ENCODE measurements at places on chromosomes 4 and X. TPM values are rescaled to one million over a fixed set of nuclear protein-coding genes. Genes with fewer than 3 reads are reported as not detected.

DNA sequence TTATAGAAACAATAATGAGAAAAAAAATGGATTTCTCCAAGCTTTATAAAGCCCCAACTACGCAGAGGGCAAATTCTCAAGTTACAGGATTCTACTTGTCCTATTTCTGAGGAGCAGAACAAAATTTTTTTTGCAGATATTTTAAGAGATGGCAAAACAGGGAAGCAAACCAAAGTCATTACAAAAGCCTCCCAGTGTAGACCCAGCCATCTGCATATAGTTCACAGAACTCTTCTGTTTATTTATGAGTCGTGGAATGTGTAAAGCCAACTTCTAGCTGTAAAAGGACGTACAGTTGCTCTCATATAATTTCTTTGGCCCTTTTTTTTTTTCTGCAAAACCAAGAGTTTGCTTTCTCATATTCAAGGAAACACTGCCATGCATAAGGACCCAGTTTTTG is 120.4 kb downstream of the PCDH7 start:
- no peak for DNase-seq

GRCh38 chr4:123615901-123616300 is 219.3 kb downstream of the SPRY1 start:
- no peak for DNase-seq

DNA sequence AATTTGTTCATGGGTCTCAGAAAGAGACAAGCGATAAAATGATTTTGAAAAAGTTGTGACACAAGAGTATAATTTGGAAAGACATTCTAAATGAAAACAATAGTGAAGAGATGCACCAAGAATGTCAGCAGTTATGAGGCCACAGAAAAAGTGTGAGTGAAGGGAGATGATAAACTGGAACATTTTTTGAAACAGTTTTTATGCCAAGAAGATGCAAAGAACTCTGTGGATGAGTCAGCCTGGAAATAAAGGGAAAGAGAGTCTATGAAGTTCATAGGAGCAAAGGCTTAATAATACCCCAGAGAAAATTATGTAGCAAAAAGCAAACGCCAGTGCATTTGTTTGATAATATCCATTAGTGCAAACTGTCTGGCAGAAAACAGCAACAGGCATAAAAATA is 188.4 kb upstream of the TBC1D9 start:
- no peak for DNase-seq

GRCh38 chr4:159021597-159022385 is 81.1 kb upstream of the RAPGEF2 start:
- DNase-seq: no peak

GRCh38 chr4:3489451-3489962 is 26.4 kb downstream of the DOK7 start:
- DNase-seq: no peak

Gene UGT2B15
- not detected for polyA plus RNA-seq

Gene MTNR1A
- not detected for polyA plus RNA-seq
